ENCODE measurements at places on chromosomes 6 and 20.

- DNase-seq: no peak
These were observed 17.0 kb upstream of the HEY2 start for GRCh38 chr6:125732398-125732797.

DNA sequence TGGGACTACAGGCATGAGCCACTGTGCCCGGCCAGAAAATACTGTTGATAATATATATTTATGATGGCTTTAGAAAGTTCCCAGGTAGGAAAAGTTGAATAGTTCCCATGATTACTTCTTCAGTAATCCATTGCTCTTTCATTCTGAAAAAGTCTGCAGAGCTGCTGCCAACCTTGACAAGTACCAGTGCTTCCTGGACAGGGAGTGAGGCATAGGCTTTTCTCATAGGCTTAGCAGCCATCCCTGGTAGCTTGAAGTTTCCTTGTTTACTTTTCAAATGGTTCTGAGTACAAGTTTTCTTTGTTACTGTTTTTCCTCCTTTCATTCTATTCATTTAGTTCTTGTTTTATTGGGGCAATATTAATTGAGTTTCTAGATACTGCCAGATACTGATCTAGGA, 7.8 kb downstream of the RWDD1 start:
- no peak for DNase-seq

DNA sequence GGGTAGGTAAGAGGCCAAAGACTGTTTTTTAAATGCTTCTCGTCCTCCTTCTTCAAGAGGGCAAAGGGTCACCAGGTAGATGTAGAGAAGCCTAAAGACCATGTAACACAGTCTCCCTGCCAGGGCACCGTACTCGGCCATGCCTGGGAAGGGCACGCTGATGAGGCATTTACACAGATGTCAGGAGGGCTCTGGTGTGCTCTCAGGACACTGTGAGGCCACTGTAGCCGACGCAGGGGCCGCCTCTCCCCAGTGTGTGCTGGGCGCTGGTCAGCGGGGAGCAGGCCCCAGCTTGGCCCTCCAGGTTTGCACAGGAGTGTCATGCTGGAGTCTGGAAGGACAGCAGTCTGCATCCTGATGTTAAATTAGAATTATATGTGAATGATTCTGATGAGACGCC, 7.1 kb upstream of the MTG2 start:
- no peak for DNase-seq

- no peak for DNase-seq
These were observed 72.3 kb downstream of the CDYL start for GRCh38 chr6:4848382-4849068.

- DNase-seq: peak; percentile 13
These were observed 138.8 kb downstream of the HIVEP1 start for GRCh38 chr6:12150812-12151432.

DNA sequence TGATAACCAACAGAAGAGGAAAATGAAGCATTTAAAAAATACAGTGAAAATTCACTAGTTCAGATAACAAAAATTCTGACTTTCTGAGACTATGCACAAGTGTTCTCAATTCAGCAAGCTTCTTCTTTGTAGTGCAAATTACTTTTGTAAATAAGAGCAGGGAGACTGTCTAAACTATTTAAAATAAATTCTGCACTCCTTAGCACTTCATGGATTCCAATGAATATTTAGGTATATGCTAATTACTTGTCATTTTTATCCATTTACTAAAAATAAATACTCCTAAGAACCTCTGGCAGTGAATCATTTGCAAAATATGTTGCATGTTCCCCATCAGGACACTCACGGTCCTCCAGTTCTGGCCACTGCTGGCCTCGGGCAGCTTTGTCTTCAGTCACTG, 139.8 kb downstream of the F13A1 start:
- no peak for DNase-seq

All from stimulated activated CD4-positive, alpha-beta T cell treated with anti-CD3 and anti-CD28 coated beads, Interleukin-1b, Interleukin-23, amount 100 ng/mL, for 1 hour (primary cell).